BE2C (cell line): ENCODE measurements at places on chromosomes 7 and 10.

- DNase-seq = no peak
Measured at GRCh38 chr10:53298443-53298842, 525.9 kb upstream of the MBL2 start.

- DNase-seq = no peak
Measured at GRCh38 chr10:72297281-72297804, 23.6 kb downstream of the DDIT4 start.

DNA sequence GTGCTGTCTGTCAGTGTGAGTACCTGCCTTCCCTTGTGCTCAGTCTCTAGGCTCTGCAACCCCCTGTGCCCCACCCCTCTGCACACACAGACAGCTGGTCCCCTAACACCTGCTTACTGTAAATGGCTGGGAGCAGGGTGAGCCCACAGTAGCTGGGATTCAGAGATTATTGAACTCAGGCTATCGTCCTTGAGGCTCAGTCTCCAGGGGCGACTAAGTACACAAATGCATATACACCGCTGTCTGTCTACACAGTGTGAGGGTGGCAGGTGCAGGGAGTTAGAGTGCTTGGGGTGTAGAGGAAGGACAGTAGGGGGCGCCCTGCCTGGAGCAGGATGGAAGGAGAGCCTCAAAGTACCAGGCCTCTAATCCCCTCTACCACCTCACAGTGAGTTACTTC, 12.9 kb downstream of the UPP1 start:
- DNase-seq = no peak

- DNase-seq = no peak
Measured at GRCh38 chr10:10642751-10643150, 374.9 kb upstream of the CELF2 start.

GRCh38 chr7:139958599-139959284, 104.0 kb downstream of the PARP12 start:
- no peak for DNase-seq
